Retina (tissue), 1 donor: ENCODE measurements at places on chromosomes 3 and 15.

DNA sequence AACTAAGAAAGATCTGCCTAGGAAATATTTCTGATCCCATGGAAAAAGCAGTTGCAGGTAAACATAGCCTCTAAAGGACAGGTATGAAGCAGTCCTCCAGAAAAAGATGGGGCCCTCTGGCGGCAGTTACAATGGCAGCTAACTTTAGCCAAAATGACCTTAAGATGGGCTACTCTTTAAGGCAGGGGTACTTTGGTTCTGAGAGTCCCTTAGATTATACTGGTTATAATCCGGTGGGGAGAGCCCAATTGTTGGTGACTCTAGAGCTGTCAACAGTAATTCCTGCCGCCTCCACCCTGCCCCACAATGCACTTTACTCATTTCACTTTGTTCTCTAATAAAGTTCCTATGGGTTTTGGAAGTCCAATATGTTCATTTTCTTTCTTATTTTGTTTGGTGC lies 412.8 kb upstream of the WNT5A start:
- DNase-seq: no peak

- peak; percentile 56 for DNase-seq
Observed at GRCh38 chr15:81002331-81003096, 1.8 kb downstream of the TLNRD1 start.

DNA sequence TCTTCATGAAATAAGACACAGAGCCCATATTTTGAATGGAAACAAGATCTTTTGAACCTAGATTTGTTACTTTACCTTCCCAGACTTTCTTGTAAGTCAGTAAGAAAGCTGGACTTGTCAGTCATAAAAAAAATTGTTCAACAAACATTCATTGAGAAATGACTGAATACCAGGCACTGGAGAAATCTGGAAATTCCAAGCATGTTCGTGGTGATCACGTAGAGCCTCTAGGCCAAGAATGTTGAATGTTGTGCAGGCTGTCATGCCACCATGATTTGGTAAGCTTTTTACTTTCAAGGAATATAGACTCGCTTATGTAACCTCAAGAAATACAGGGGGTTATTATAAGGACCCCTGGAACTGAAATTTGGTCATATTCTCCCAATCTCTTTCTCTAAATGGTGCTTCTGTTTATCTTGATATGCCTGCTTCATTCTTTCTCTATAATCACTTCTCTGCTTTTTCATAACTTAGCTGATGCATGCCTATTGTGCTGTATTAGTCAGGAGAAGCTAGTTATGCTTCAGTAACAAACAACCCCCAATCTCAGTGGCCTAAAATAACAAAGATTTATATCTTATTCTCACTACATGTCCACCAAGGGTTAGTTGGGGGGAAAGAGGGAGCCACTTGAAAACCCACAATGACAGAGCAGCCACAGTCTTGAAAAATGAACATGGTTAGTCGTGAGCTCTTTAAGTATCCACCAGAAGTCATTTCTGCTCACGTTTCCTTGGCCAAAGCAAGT lies 3.4 kb upstream of the TPM1 start:
- DNase-seq: no peak

DNA sequence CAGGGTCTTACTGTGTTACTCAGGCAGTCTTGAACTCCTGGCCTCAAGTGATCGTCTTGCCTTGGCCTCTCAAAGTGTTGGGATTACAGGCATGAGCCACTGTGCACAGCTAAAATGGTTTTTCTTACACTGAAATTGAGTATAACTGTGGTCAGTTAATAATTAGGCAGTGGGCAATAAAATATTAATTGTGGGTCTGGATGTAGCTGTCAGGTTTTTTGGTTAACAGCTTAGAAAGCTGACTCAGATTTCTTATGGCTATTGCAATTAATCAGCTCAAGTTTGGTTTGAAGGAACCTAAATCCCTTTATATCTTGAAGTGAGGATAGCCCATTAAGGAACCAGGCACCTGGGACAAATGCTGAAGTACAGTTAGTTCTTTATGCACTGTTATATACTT lies 73.8 kb upstream of the LRRFIP2 start:
- no peak for DNase-seq
